Naive thymus-derived CD4-positive, alpha-beta T cell (primary cell): ENCODE measurements at places on chromosomes 3 and 15. TPM values are rescaled to one million over a fixed set of nuclear protein-coding genes. Genes with fewer than 3 reads are reported as not detected.

MME gene
- not detected in 2 replicates for total RNA-seq

TP63 gene
- total RNA-seq, result 0.11 TPM

SQOR gene
- 32.6 TPM for total RNA-seq

EOMES gene
- total RNA-seq, result 1.0 TPM

FETUB gene
- not detected for total RNA-seq

RAD51 gene
- 1.4 TPM for total RNA-seq

TMEM44 gene
- 0.86 TPM for total RNA-seq

GOLGA6D gene
- not detected for total RNA-seq

GOLGA8Q gene
- total RNA-seq, result not detected

CTXN2 gene
- total RNA-seq, result not detected

TRAIP gene
- total RNA-seq, result 5.8 TPM

RAB6B gene
- total RNA-seq, result not detected

GRIP2 gene
- total RNA-seq, result not detected

CCDC54 gene
- total RNA-seq, result not detected

ANKRD63 gene
- total RNA-seq, result not detected

ZNF592 gene
- total RNA-seq, result 36.6 TPM

LMAN1L gene
- total RNA-seq, result 1.3 and 2.5 TPM in 2 replicates

TICRR gene
- 0.19 TPM for total RNA-seq

RYK gene
- 52.4 TPM for total RNA-seq

POMGNT2 gene
- 6.2 TPM for total RNA-seq

PPM1L gene
- 5.3 TPM for total RNA-seq

ATG3 gene
- 57.8 and 61.3 TPM in 2 replicates for total RNA-seq

TTBK2 gene
- total RNA-seq, result 30.2 TPM

EIF2B5 gene
- total RNA-seq, result 47.2 TPM

C3orf49 gene
- total RNA-seq, result not detected
